ENCODE measurements at places on chromosomes 5 and 9.

DNA sequence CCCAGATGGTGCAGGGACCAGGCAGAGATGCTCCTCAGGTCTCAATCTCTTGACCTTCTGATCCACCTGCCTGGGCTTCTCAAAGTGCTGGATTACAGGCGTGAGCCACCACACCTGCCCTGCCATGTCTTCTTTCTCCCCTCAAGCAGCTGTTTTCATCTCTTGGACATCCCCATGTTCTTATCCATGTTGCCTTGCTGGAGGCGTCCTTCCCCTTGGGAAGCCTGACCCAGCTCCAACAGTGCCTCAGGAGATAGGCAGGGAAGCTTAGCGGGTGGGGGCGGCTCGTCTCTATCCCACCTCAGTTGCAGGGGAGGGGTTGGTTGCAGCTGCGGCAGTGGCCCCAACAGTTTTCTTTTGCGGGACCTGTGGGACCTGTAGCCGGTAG, 24.7 kb upstream of the SPATA31E1 start:
- no peak for DNase-seq

DNA sequence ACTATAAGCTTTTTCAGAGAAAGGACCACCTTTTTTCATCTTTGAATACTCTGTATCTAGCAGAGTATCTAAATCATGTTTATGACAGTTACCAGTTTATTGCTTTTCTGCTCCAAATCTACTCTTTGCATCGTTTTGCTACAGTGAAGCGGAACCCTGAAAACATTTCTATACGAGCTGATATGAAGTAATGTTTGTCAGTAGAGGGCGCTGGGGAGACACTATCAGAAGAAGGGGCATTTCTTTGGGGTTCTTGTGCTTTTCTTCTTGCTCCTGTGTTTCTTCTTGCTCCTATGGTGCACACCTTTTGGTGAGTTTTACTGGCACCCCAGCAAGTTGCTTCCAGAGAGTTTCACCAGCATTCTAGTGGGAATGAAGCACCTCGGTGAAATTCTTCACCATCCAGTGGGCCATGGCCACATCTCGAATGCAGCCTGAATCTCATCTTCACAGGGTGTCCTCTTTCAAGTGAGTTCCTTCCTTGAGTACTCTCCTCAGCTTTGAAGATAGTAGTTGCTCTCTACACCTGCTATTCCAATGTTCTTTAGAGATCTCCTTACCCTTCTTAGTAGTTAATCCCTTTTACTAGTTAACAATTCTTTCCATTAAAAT, 98.4 kb downstream of the FGF1 start:
- peak; percentile 56 for DNase-seq

GRCh38 chr5:174972291-174972690, 247.9 kb downstream of the MSX2 start:
- peak; percentile 2 for DNase-seq

- no peak for DNase-seq
Measured at GRCh38 chr5:92460505-92460904, 1077.4 kb upstream of the ARRDC3 start.

DNA sequence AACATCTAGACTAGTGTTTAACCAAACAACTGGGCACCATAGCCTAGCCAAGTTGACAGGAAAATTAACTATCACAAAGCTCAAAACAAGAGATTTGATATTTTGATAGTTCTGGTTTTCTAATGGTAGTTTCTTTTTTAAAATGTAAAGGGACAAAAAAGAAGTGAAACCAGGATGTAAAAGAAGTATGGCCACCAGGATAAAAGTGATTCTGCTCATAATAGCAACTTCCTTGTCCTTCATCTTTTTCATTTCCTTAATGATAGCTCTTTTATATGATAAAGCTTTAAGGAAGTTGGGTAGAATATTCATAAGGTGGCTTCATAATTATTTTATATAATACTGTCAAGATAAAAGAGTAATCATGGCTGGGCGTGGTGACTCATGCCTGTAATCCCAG, 139.1 kb downstream of the BASP1 start:
- no peak for DNase-seq

DNA sequence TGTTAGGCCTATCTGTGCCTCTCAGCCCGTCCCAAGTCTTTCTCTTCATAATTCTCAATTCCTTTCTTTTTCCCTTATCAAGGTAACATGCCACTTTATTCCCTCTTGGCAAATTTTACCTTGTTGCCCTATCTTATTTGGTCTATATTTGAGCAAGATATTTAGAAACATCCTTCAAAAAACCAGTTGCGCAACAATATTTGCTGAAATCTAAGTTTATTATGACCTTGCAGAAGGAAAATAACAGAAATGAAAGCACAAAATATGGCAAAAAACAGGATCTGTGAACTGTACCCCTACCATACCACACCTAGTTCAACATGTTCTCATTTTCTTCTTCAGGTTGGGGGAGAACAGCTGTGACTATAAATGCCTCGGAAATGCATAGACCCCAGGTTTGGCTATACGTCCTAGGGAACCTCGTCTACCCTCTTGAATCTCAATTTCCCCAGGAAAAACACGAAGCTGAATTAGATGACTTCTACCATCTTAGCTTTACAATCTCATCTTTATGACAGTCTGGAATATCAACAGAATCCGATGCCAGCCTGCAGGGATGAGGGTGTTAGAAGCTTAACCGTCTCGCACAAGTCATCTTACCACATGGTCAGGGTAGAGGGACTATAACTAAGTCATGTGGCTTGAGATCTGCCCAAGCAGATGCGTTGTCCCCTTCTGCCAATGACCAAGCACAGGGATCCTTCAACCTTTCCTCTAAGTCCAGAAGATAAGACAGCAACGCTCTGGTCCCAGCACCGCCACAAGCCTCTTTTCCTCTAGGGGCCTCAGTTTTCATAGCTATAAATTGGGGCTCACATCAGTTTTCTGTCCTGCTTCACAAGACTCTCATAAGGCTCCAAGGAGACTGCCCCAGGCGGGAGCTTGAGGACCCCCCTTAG, 1.3 kb downstream of the LCP2 start:
- no peak for DNase-seq
